ENCODE measurements at places on chromosomes 3 and 15. TPM values are rescaled to one million over a fixed set of nuclear protein-coding genes. Genes with fewer than 3 reads are reported as not detected.

DNA sequence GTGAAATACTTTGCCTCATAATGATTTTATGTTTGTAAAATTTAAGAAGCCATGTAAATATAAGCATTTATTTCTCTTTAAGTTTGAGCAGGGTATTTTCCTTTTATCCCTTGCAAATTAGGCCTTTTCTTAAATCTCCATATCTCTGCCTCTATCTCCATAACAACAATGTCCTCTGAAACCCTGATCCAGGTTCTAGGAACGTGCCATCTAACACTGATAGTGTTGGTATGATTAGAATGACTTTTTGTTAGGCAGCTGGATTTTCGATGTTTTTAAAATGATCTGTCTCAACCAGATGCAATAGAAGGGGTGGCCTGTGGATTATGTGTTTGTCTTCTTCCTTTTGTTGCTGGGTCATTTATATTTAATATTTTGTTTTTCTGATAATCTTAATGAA is 77.9 kb downstream of the TRPC1 start:
- no peak for DNase-seq

DNA sequence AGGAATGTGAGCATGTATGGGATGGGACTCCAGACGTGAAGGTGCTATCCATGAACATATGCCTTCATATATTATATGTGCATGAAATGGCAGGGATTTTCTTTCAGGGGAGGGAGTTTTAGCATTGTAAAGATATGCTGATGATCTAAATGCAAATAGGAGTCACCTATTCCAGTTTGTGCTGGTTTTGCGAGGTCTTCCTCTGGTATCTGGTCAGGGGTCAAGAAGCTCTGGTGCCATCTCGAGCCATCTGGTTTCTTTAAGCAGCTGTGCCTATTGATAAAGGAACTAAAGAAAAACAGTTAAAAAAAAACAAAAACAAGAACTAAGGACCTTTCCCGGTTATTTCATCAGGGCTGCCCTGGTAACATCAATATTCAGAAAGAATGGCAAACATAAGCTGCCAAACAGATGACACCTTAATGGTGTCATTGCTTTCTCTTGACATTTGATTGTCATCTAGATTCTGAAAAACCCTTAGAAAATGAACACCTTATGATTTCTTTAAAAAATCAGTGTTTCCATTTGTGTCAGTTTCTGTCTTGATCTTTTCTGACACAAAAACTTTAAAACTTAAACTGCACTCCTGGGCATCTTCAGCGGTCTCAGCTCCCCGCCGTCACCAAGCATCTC is 22.7 kb downstream of the APH1B start:
- no peak for DNase-seq

DNA sequence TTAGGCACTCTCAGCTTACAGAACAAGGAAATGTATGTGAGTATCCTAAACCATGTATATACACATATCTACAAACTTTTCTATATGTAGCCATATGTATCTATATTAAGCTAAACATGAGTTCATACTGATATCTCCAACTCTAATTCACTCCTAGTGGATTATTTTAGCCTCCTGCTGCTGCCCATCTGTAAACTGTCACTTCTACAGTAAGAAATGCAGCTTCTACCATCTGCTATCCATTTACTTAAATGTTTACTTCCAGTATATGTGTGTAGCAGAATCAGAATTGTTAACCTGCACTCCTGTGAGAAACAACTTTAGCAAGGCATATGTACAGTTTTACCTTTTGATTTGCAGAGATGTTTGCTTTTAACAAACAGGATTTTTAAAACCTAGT is 478.5 kb upstream of the CBLB start:
- DNase-seq, result no peak

GRCh38 chr15:49815526-49815925 is 194.7 kb downstream of the DTWD1 start:
- no peak for DNase-seq

DNA sequence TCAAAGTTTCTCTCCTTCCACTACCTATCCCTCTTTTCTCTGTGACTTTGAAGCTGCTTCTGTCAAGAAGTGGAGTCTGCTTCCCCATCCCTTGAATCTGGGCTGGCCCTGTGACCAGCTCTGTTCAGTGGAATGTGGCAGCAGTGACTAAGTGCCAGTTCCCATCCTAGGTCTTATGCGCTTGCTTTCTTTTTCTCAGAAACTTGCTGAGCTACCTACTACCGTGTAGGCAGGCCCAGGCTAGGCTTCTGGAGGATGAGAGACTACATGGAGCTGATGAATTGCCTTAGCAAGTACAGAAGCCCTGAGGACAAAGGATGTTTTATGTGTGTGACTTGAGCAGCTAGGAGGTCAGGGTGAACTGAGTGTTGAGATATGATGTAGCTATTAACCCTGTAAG is 123.2 kb downstream of the PDCD6IP start:
- no peak for DNase-seq

- no peak for DNase-seq
Measured at GRCh38 chr15:39438799-39439592, 141.9 kb upstream of the THBS1 start.

DNA sequence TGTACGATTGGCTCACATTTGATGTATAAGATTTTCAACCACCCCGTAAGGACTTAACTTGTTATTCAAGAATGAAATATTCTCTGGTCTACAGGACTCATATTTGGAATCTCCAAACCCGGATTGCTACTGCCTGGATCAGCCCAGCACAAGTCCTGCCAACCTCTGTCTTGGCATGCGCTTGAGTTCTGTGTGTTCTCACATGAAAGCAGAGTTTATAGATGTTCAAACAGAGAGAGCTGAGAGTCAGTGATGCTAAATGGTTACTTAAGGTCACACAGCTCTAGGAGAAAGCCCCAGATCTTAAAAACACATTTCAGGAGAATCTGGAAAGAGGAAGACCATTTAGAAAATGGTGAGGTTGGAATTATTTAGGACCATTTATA is 268.0 kb upstream of the TBL1XR1 start:
- no peak for DNase-seq

DNA sequence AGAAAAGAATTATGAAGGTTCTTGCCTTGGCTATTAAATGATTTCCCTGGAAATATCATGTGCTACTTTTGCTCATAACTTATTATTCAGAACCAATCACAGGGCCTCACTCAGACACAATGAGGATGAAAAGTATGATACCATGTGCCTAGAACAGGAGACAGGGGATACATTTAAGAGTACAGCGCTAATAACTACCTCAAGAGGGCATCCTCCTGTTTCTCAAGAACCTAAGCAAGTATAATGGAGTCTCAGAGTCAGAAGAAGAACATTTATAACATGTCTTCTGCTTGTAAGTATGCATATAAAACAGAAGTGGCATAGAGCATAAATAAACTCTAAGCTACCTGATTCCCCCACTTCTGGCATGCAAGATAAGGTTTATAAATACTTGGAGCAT is 125.4 kb upstream of the MME start:
- no peak for DNase-seq

DNA sequence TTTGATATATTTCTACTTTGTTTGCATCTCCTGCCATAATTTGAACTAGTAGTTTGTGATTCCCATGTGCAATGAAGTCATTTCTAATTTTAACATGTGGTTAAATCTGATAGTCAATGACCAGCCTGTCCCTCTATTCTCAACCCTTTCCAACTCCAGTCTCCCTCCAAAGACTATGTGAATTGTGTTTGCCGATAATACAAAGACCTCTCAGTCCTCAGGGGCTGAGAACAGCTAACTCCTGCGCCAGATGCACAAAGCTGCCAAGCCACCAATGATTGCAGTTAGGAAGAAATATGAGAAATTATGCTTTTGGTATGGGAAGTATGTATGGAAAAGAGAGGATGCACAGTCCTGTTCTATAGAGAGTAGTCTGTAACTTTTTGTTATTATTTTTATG is 54.0 kb downstream of the KCNH8 start:
- no peak for DNase-seq

GRCh38 chr3:111197485-111197884 is 125.9 kb downstream of the NECTIN3 start:
- no peak for DNase-seq

DNA sequence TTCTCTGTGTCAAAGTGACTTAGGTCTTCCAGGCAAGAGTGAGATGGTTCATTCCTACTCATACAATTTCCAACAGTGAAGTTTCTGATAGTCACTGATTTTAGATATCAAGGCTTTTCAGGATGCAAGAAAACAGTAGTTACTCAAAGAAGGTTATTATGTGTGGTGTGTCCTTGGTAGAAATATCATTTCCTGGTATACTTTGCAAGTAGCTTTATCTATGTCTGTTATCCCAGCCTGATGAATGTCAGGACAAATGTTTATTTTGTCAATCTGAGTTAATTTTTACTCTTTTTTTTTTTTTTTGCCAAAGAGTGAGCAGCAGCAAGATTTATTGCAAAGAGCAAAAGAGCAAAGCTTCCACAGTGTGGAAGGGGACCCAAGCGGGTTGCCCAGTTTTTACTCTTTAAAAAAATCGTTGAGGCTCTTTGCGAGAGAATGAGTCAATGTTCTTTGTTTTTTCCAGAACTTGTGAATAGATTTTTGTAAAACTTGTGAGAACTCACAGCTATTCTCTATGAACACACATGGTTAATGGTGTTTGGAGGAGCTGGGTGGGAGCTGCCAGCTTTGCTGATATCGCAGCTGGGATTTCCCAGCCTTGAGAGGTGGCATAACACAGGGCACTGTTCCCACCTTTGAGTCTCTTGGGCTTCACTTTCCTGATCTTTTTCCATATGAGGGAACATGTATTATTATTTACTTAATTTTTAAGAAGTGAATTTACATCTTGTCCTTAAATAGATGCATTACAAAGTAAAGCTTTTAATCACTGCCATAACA is 51.9 kb downstream of the SV2B start:
- no peak for DNase-seq

GRCh38 chr3:57555306-57555705 is 768 bp upstream of the PDE12 start:
- DNase-seq, result no peak

DNA sequence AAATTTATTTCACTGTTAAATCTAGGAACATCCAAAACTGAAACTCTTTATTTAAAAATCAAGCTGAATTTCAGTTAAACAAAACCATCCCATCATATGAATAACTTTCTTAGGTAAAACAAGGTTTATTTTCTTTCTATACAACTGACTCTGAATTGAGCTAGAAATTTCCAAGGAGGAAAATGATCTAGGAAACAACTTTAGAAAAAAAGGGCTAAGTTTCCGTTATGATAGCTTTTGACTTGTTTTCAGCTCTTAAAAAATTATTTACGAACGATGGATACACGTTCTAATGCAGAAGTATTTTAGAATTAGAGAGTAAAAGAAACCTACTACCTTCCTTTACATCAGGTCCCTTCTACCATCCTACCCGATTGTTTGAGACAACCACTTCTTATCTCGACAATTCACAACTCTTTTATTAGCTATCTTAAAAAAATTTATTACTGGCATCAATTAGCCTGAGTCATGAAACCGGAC is 1.8 kb upstream of the IGF1R start:
- no peak for DNase-seq

DNA sequence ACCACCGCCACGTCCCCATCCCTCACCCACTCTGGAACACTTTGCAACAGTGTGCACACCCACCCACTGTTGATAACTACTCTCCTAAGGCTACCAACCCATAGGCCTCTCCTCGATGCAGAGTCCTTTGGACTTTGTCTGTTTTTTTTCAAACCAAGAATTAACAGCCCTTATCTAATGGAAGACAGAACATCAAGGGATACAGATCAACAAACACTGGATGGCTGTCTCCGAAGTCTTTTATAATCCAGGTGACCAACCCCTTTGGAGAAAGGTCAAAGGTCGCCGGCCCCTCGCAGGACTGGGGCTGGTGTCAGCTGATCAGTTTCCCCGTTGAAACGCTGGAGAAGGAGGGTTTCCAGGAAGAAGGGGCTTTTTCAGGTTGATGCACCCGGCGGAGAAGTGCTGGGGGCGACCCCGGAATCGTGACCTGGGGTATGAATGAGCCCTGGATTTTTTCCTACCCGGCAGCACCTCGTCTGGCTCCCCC is 532 bp downstream of the B4GALT4 start:
- peak; percentile 57 for DNase-seq

DNA sequence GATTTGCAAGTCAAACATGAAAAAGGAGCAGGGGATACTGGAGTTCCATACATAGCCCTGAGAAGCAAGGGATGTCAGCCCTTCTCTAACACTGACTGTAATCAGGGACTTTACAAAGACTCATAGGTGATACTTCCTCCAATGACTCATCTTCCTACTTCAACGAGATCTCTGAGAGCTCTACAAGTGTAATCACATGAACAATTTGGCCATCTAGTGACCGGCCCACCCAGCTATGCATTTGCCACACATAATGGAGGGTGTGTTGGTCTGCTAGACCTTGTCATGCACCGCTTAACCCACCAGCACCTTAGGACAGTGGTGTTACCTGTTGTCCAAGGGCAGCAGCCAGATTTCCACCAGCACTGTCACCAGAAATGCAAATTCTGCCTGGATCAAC is 75.3 kb downstream of the NCEH1 start:
- no peak for DNase-seq

- DNase-seq, result no peak
Measured at GRCh38 chr3:58334013-58334321, 1.3 kb downstream of the PXK start.

DNA sequence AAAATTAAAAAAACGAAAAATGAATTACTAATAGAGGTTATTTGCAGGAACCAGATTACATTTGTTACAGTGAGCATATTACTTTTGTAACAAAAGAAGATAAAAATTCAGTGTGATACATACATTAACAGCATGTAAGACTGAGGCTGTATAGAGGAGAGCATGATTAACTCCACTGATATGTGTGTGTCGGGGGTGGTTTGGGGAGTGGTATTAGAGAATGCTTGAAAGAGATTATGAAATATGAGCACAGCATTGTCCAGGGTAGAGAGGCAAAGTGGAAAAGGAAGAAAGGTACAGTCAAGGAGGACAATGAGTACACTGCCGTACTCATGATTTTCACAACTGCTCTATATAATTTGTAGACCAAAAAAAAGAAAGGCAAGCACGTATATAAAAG is 62.9 kb upstream of the LRRFIP2 start:
- DNase-seq, result no peak

- DNase-seq, result peak; percentile 31
Measured at GRCh38 chr15:39497759-39498565, 82.9 kb upstream of the THBS1 start.

GRCh38 chr15:85667491-85668424 is 127.0 kb downstream of the KLHL25 start:
- DNase-seq, result peak; percentile 82

DNA sequence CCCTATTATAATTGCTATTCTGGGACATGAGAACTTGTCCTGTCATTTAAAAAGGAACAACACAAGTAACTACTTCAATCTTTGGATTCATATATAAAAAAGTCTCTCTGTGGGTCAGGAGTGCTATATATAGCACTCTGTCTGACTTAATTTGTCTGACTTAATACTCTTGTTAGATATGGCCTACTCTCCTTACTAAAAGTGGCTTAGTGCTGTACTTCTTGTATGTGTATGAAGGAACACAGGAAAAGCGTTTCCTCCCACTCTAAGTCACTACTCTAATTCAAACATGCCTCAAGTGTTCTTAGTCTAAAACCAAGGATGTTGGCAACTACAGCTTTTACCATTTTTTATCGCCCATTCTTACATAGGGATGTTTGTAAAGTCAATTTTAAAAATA is 255.2 kb upstream of the ROBO1 start:
- no peak for DNase-seq

The UPK1B gene
- not detected for total RNA-seq

The GUCA1C gene
- not detected for total RNA-seq

The GOLGA8F gene
- not detected for total RNA-seq

The CTXND1 gene
- not detected for total RNA-seq

The MYL3 gene
- not detected for total RNA-seq

The KIF15 gene
- total RNA-seq, result 66.4 TPM

The ICE2 gene
- 71.4 TPM for total RNA-seq

The PTX3 gene
- total RNA-seq, result not detected

The PGBD4 gene
- 2.9 TPM for total RNA-seq
